PC-3 (cell line): ENCODE measurements at places on chromosomes 3 and 15. TPM values are rescaled to one million over a fixed set of nuclear protein-coding genes. Genes with fewer than 3 reads are reported as not detected.

- DNase-seq = peak; percentile 34
Observed at GRCh38 chr3:190155752-190156151, 35.1 kb upstream of the P3H2 start.

DNA sequence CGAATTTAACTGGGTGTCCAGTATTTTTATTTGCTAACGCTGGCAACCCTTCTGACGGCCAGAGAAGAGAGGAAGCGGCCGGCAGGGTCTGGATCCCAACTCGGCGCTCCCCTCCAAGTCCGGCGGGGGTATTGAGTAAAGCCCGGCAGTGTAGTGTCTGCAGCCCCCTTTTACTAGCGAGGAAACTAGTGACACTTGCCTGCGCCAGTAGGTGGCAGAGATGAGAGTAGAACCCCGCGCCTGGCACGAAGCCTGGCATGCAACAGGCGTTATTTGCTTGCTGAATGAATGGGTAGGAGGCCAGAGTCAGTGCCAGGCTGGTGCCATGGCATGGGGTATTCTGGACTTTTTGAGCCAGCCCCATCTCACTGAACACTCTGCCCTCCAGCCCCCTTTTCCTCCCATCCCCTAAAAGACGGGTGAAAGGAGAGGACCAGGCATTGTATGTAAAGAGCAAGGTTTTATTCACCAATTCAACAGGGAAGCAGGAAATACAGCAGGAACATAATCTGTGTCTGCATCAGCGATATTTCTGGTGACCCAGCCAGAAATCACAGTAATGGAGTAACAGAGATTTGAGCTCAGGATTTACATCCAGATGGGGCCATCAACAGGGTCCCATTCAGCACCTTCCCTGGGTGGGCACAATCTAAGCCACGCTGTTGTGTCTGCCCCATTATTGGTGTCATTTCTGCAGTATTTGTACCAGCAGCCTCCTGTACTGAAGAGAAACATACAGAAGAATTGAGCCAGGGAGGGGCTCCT, 788 bp upstream of the WDR73 start:
- DNase-seq = peak; percentile 82

FRG2C gene
- total RNA-seq = not detected in 2 replicates

- DNase-seq = no peak
Observed at GRCh38 chr3:69145688-69146087, 23.3 kb upstream of the LMOD3 start.

DNA sequence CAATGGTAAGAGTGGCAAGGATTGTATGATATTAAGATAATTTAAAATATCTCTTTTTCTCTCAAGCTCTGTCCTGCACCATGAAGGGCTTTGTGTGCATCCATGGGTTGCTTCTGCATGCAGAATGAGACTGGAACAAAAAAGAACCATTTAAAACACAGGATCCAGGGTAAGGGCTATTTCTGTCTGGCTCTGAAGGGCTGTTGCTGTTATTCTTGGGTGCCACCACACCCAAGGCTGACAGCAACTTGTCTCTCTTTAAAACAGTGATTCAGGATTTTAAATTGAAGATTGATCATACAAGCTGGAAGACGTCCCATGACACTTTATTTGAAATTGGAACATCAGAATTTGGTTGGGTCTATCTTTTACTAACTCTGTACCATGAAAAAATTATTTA, 268.8 kb upstream of the CNTN3 start:
- DNase-seq = no peak

DNA sequence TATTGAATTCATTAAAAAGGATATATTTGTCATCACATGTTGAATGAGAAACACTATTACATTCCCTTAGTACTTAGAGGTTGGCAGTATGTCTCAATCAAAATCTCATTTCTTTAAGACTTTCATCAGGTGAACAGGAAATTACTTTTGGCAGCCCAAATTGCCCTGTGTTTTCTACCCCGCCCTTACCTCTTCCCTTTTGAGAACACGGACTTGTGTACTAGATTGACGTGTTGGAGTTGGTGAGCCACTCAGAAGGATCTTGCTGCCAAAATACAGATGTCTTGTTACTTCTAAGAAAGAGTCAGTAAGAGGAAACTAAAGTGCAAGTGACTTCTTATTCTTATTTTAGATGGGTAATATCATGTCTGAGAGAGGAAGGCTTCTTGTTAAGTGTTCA, 386.9 kb downstream of the FEZF2 start:
- DNase-seq = no peak

LARP6 gene
- total RNA-seq = 133 and 166 TPM in 2 replicates

DNA sequence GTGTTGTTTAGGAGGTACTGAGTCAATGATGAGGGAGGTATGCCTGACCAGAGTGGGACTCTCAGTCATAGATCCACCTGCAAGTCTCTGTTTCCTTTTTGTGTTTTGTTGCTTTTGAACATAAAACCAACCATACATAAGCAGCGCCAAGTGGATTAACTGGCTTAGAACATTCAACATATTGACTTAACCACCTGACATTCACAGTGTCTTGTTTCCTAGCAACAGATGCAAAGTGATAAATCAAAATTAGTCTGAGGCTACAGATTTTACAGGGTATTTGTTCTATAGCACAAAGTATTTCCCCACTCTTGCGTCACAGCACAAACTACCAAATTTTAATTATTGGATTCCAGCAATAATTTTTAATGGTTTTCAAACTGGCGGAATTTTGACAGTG, 283.8 kb downstream of the BBX start:
- DNase-seq = no peak
